ENCODE measurements at places on chromosomes 1 and 21.

- DNase-seq: no peak
These were observed 7.9 kb upstream of the PLA2G2C start for GRCh38 chr1:20194224-20194623.

DNA sequence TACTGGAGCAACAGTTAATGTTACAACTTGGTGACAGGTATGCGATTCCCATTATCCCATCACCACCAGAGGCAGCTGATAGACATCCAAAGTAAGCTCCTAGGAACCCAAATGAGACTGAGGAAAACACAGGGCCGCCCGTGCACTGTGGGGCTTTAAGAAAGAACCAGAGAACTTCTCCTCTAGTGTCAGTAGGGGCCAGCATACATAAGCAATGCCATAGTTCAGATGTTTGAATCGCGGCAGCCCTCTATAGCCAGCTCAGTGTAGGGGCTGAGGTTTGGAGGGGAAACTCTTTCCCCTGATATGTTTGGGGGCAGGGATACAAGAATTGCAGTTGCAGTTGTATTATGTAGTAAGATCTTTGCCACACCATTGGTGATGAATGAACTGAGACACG, 593.3 kb upstream of the NCAM2 start:
- DNase-seq: no peak

DNA sequence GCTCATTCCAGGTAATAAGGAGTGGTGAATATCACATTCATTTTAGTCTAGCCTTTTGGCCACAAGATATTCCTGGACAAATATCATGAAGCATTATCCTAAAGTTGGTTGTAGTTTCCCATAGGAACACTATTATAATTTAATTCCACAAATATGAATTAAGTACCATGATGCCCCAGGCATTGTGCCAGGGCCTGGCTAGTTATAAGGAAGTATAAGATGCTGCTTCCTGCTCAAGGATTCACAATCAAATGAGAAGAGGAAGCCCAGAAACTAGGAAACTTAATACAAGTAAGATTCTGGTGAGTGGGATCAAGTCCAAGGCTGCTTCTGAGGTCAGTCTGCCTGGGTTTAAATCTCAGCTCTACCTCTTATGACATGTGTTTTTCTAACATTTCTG, 30.6 kb upstream of the ZP4 start:
- DNase-seq: no peak

GRCh38 chr1:38486085-38486484, 373.5 kb downstream of the RRAGC start:
- DNase-seq: no peak

DNA sequence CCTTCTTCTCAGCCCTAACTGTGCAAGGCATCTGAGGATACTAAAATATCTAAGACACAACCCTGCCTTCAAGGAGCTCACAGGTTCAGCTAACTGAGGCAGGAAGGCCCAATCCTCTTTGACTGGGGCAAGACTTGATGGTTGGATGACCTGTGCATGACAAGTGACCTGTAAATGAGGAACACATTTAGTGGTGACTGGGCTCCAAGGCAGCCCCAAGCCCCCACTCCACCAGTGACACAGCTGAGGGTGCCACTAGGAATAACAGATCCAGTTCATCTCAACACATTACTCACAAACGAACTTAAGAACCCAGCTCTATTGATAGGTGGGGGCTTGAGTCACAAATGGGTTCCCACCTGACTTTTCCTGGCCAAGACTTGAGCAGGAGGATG, 244.7 kb upstream of the IRF2BP2 start:
- no peak for DNase-seq

- no peak for DNase-seq
These were observed 73.1 kb downstream of the RYR2 start for GRCh38 chr1:237115035-237115434.

DNA sequence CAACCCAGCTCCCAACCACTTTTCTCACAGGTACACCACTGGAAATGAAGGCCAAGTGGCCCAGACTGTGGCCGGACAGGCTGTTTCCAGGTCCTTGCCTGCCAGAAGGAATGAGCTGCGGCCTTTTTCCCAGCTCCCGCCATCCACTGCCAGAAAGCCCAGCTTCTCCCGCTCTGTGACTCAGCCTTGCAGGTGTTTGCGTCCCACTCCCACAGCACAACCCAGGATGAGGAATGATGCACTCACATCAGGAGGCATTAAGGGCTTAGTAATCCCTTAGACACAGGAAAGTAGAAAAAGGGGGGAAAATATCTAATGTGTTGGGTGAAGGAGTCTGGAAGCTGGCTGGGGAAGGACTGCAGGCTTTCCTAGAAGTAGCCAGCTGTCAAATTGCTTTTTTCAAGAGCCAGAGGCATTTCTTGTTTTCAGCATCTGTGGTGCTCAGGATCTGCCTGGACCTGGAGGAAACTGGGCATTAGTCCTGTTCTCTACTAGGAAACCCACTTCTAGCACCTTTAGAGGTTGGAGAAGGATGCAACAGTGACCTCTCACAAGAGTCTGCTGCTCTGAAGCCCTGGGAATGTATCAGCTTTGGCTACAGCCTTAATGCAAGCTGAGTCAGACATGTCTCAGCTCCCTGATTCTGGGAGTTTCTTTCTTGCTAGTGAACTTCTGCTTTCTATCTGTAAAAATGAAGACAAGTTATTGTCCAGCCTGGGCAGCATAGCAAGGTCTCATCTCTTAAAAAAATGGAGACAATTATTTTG, 13.2 kb upstream of the MAP1LC3C start:
- DNase-seq: no peak

DNA sequence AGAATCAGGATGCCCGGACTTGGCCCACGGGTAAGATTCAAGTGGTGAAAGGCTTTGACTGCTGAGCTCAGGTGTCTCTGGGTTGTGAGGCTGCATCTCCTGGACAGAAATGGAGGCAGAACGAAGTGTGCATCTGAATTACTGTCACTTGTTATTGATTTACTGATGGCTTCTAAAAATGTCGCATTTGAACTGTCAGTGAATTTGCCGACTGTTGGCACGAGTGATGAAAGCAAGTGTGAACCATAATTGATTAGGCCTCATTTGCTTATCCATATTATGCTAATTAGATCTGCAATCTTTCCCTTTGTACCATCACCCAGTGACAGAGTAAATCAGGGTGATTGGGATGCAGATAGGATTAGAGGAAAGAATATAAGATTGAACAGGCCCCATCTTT, 252.4 kb downstream of the NUF2 start:
- DNase-seq: no peak

All from fibroblast of skin of right biceps (primary cell).